ENCODE measurements at places on chromosomes 3 and 15. TPM values are rescaled to one million over a fixed set of nuclear protein-coding genes. Genes with fewer than 3 reads are reported as not detected.

Gene SLC51A
- total RNA-seq = 0.26 TPM

- no peak for DNase-seq
Observed at GRCh38 chr3:63395960-63396359, 117.9 kb downstream of the SYNPR start.

GRCh38 chr3:178971614-178972013, 100.0 kb downstream of the ZMAT3 start:
- DNase-seq = peak; percentile 90

DNA sequence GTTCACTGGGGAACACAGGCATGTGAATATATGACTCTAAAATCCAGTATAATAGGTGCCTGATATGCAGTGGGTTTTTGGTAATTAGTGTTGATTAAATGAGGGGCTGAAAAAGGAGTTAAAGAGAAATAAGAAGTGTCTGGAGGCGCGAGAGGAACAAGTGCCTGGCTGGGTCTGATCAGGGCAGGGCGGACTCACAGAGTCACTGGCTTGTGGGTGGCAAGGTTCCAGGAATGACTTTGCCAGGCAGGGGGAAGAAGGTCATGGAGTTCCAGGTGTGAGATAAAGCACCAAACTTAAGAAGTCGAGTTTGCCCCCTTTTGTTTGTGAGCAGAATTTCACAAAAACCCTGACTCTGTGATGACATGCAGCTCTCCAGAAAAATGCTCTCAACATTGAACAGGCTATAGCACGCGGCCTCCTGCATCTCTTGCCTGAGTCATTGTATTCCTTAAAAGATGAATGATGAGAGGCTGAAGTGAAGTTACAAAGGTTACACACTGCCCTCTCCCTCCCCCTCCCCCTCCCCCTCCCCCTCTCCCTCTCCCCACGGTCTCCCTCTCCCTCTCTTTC, 63.0 kb upstream of the LMCD1 start:
- DNase-seq = peak; percentile 79

DNA sequence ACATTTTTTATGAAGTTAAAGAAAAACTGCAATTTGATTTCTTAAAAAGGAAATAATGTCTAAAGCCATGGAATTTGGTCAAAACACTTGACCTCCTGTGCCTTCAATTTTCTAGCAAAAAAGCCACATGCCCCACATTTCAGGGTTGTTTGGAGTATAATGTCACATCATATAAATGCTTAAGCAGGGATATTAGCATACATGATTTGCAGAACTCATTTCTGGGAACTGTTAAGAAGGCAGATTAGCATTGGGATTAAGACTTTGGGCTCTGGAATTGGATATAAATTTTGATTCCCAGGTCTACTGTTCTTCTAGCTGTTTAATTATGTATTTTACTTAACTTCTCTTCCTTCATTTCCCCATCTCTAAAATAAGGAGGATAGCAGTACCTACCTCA, 59.2 kb downstream of the CDIN1 start:
- DNase-seq = no peak

GRCh38 chr15:33737687-33738601, 230.4 kb upstream of the CHRM5 start:
- DNase-seq = peak; percentile 37

GRCh38 chr3:24315971-24316370, 178.7 kb downstream of the THRB start:
- peak; percentile 60 for DNase-seq

Gene FAM81A
- total RNA-seq = 0.26 TPM

GRCh38 chr3:150097588-150097890, 126.8 kb upstream of the PFN2 start:
- peak; percentile 81 for DNase-seq

Gene FOXB1
- not detected for total RNA-seq

Gene PPARG
- total RNA-seq = 14.5 TPM

Gene KIF15
- 0.53 TPM for total RNA-seq

DNA sequence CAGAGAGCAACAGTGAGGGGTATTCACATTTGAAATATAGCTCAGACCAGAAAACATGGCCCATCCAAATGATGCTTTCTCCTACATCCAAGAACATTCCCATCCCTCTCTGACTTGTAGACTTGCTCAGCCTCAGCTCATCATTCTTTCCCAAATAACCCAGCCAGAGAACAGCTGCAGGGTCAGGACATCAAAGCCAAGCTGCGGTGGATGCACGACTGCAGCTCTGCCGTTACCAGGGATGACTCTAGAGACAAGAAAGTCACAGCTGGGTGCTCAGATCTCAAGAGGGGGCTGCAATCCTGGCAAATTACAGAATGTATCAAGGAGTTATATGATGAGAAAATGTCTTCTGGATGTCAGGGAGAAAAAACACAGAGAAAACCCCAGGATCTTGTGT, 944.3 kb downstream of the NTRK3 start:
- no peak for DNase-seq

Gene MYD88
- 21.5 TPM for total RNA-seq

Gene BOC
- 0.38 TPM for total RNA-seq

DNA sequence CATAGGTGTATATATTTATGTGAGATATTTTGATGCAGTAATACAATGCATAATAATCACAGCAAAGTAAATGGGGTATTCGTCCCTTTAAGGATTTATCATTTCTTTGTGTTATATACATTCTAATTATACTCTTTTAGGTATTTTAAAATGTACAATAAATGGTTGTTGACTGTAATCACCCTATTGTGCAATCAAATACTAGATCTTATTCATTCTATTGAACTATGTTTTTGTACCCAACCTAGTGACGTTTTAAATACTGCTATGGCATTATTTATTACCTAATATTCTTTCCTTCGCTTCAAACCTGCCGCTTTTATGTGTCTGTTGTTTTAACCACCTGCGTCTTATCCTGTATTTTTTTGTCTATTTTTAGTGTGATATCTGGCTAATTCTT, 132.4 kb downstream of the ADAMTSL3 start:
- DNase-seq = no peak

DNA sequence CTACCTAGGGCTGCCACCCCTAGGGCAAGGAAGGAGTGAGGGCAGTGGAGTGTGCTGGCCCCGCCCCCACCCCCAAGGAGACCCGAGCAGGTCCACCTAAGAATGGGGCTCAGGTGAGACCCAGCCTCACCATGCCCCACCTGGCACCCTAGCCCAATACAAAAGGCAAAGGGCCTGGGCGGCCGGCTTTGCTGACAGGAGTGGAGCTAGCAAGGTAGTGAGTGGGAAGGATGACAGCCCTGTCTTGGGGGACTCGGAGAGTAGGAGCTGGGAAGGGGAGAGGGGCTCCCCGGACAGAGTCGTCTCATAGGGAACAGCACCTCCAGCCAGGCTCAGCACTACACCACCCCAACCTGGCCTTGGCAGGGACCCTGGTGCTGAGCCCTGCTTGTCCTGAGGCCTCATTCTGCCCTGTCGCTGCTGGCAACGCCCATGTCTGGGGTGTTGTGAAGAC, 12.1 kb downstream of the C15orf39 start:
- DNase-seq = no peak

GRCh38 chr15:33506781-33507296, 196.1 kb downstream of the RYR3 start:
- DNase-seq = peak; percentile 6

DNA sequence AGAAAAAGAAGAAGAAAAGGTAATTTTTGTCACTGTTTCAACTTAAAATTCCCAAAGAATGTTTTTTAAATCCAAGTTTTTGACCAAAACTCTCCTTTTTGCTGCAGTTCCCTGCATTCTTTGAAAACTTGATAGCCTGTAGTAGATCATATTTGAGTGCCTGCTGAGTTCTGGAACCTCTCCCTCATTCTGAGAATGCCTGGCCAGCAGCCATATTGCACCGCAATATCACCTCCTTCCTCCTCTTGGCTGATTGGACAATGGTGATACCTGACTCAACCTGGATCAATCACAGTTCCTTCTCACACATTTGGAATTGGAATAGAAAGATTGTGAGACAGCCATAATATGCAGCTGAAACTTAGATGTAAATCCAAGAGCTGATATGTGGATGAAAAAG, 97.6 kb upstream of the GAP43 start:
- DNase-seq = no peak

DNA sequence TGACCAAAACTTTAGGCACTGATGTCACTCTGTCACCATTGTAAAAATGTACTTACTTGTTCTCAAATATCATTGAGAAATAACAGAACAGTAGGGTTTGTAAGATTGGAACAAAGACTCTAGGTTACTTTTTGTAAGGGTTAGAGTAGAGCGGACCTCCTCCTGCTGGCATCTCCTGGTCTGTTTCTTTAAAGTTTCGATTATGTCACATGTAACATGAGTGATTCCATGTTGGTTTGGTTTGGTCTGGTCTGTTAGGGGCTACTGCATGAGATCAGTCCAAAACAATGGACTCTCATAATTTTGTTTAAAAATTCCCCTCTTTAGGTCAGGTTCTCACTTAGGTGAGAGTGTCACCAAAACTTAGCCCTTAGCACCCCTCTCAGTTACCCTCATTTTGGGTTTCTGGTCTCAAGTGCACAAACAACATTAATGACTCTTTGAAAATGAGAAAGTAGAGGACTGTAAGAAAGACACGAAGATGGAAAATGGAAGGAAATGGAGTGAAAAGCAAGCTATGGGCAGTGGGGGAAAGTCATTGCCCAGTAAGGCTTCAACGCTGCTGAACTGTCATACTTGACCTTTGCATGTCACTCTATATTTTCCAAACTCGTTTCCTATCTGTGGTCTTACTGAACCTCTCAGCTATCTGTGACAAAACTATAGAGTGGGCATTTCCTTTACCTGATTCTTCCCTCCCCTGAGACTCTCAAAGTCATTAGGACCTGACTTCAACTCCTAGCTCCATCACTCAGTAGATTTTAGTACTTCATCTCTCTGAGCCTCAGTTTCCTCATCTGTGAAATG, 52.7 kb downstream of the LDHAL6B start:
- DNase-seq = no peak

Gene CLDN18
- not detected for total RNA-seq

GRCh38 chr15:48681353-48681752, 35.8 kb upstream of the FBN1 start:
- DNase-seq = peak; percentile 91
